Fibroblast of skin of right quadriceps (primary cell): ENCODE measurements at places on chromosomes 2 and 18.
A peak's percentile ranks its signal among the peaks of the same experiment; 100 is the strongest.

- DNase-seq = peak; percentile 77
Observed at GRCh38 chr2:176729706-176730569, 460.7 kb downstream of the MTX2 start.

DNA sequence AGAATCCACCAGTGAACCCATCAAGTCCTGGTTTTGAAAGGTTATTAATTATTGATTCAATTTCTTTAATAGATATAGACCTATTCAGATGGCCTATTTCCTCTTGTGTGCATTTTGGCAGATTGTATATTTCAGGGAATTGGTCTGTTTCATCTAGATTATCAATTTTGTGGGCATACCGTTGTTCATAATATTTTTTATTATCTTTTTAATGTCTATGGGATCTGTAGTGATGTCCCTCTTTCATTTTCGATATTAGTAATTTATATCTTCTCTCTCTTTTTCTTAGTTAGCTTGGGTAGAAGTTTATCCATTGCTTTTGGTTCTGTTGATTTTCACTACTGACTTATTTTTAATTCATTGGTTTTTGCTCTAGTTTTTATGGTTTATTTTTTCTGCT lies 39.9 kb upstream of the TANC1 start:
- no peak for DNase-seq

GRCh38 chr2:168560817-168561499 lies 104.9 kb downstream of the CERS6 start:
- no peak for DNase-seq

- no peak for DNase-seq
Observed at GRCh38 chr2:118632921-118633320, 214.5 kb downstream of the EN1 start.

GRCh38 chr2:66544258-66544657 lies 109.3 kb downstream of the MEIS1 start:
- DNase-seq = no peak

GRCh38 chr2:1501038-1501851 lies 88.0 kb downstream of the TPO start:
- DNase-seq = no peak

GRCh38 chr2:85913884-85914881 lies 25.4 kb upstream of the ST3GAL5 start:
- DNase-seq = peak; percentile 66

- DNase-seq = no peak
Observed at GRCh38 chr18:61850756-61851155, 42.1 kb downstream of the RNF152 start.

DNA sequence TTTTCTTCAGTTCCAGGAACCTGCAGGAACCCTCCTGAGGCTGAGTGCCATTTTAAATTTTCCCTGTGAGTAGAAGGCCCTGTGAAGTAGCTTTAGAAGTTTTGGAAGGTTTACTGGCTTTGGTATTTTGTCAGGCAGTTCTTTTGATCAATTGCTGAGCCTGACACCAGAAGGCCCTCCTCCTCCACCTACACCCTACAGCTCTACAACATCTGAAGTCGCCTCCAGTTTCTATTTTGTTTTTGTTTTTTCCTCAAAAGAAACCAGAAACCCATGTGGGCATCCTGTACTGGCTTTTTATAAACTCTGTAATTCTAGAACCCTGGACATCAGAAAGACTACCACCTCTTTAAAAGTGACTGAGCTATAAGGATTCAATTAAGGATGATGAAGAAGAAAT lies 153.7 kb downstream of the NRXN1 start:
- DNase-seq = no peak

DNA sequence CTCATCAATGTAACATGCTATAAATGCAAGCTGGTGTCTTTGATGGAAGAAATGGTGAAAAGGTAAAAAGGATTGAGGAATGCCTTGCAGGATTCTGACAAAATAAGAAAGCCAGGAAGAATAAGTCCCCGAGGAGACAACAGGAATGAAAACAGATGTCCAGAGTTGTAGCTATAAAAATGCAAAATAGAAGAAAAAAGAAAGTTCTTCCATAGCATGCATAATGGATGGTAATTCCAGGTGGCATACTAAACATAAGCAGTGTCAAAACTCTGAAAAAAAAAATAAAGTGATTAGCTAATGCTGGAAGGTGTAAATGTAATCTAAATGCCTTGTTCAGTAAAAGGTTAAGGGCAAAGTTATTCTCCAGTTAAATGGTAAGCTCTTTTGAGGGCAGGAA lies 225.9 kb upstream of the CHST9 start:
- DNase-seq = no peak

DNA sequence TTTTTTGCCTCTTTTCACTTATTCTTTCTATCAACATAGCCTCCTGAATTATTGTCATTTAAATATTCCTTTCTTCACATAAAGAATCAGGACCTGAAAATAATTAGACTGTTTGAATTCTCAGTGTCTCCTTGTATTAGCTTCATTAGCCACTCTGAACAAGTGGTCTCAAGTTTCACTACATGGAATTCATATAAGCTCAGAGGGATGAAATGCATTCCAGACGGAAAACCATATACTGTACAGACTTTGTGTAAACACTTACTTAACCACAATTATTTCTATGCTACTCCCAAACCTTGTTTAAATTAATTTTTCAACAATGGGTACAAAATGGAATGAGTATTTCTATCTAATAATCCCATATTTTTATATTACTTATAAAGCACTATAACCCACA lies 53.4 kb downstream of the CHN1 start:
- peak; percentile 93 for DNase-seq

GRCh38 chr2:143501106-143501676 lies 372.0 kb downstream of the ARHGAP15 start:
- DNase-seq = no peak

- DNase-seq = no peak
Observed at GRCh38 chr2:58770846-58771245, 529.7 kb upstream of the FANCL start.

DNA sequence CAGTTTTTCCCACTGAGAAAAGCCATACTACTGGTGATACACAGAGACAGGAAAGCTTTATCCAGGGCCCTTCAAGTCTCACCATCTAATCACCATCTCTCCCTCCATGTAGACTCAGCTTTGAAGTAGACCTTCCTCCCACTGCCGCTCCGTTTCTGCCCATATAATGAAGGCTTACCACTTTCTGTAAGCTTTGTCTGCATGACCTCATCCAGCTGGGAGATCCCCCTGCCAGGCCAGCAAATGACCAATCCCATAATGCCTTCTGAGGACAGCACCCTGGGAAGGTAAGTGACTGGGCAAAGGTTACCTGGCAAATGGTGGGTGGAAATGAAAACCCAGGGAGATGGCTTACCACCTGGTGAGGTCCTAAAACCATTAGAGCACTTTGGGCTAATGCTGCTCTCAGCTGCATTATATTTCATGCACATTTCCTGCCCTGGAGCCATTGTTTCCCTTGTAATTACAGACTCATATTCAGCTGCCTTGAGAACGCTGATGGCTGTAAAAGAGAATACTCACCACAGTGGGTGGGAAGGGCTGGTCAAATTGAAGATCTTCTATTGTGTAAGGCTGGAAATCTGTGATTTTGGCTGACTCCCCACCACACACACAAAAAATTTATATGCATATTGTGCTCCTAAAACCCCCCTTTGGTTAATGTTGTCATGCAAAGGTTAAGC lies 350.7 kb upstream of the SYT4 start:
- DNase-seq = no peak

GRCh38 chr2:29182334-29182733 lies 67.1 kb downstream of the CLIP4 start:
- DNase-seq = no peak

GRCh38 chr18:12009581-12010140 lies 28.4 kb downstream of the IMPA2 start:
- no peak for DNase-seq

DNA sequence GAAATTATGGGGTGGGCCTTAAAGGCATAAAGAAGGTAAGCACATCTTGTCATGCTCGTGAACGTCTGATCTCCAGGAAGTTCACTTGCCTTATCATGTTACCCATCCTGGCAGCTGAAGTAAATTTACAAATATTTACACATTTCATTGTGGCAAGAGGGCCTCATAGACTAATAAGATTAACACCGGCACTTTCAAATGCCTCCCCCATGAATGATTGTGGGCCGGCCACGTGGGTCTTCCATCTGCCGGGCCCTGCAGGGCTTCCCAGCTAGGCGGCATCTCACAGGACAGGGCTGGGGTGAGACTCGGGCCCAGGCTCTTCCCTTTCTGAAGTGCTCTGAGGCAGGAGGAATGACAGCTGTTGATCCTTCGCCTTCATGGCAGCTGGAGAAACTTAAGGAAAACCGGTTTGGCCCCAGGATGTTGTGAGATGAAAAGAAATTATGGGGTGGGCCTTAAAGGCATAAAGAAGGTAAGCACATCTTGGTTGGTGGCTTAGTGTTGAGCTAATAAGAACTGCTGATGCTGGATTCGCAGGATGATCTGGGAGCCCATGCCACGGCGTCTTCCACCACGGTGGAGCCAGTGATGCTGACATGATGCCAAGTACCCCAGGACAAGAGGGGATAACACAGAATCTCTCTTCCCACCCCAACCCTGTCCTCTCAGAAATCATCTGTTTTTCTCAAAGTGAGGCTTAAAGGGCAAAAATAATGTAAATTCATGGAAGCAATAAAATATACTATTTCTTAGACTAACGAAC lies 176.3 kb downstream of the SEPTIN10 start:
- no peak for DNase-seq

DNA sequence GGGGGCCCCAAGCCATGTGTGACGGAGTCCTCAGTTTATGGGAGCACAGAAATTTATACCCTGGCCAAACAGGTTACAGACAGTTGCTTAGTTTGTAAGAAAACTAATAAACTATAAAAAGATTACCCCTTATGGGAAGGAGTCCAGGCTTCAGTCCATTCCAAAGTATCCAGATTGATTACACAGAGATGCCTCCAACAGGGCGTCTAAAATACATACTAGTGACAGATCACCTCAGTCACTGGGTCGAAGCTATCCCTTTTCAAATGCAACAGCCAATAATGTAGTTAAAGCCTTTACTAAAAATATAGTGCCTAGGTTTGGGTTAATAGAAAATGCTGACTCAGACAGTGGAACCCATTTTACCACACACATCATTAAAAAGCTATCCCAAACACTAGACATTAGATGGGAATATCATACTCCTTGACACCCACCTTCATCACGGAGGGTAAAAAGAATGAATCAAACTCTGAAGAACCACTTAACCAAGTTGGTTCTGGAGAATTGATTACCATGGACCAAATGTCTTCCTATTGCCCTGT lies 10.7 kb downstream of the PRPF40A start:
- DNase-seq = no peak

- DNase-seq = no peak
Observed at GRCh38 chr2:68203587-68203986, 45.9 kb downstream of the PNO1 start.

GRCh38 chr2:180124273-180125139 lies 117.4 kb upstream of the CWC22 start:
- peak; percentile 67 for DNase-seq

- DNase-seq = no peak
Observed at GRCh38 chr2:200695191-200695590, 109.4 kb downstream of the AOX1 start.

- DNase-seq = no peak
Observed at GRCh38 chr2:61443342-61444041, 27.4 kb downstream of the USP34 start.

DNA sequence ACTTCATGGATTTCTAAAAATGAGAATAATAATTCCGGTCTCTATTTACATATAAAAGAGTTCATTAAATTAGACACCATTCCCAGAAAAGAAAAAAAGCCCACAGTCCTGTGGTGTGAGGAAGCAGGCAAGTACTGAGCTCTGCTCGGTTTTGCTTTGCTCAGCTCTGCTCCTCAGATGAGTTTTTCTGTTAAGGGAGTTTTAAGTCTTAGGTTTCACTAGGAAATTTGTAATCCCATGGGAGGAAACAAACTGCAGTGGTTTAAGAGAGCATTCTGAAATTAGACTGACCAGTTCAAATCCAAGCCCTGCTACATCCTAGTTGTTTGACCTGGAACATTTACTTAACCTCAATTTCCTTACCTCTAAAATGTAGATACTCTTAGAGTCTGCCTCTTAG lies 338.6 kb upstream of the MMADHC start:
- no peak for DNase-seq
